ENCODE measurements at places on chromosomes 7 and 10.

DNA sequence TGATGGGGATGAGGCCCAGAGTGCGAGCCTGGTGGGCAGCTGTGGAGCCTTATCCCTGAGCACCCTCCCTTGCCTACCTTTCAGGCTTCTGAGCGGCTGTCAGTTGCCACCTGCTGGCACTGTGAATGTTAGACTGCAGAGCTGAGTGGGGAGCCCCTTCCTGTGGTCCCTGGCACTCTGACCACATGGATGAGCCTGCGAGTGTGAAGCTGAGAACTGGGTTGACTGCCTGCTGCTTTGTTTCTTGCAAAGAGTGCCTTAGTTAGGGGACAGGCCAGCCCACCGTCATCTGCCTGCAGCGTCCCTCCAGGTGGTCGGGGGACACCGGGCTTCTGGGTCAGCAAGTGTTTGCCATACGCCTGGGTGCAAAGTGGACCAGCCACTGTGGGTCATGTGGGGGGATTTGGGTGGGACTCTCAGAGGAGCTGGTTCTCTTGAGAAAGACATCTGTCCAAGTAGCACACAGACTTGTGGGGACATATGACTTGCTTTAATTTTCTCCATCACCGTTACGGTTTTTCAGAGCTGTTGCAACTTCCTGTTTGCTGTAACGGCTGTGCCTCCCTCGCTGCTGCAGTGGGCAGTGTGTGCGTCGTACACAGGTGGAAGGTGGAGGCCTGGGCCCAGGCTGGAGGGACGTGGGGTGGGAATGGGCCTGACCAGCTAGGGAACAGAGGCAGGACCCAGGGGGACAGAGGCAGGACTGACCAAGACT, 13.7 kb downstream of the INPP5A start:
- DNase-seq: no peak

DNA sequence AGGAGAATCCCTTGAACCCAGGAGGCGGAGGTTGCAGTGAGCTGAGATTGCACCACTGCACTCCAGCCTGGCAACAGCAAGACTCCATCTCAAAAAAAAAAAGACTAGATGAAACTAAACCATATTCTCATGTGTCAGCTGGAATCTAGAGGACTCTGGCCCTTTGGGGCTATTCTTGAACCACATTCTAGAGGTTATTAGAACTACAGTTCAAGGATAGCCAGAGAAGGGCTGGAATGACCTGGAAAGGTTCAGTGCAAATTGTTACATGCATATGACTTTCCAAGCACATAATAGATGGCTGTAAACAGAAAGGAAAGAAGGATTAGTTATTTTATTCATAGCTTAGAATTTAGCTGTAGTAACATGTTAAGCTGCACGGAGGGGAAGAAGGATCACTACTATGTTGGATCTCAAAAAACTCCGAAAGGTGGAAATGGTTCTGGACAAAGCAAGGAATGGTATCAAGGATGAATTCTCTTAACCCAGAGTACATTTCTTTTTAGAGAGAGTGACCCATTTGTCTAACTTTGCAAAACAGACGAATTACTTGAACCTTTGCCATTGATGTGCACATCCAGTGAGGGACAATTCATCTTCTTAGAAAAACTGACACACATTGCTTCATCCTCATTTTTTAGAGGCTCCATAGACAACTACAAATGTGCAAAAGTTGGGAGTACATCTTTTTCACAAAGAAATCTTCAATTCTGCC, 124.0 kb upstream of the SAMD8 start:
- DNase-seq: no peak

- DNase-seq: no peak
Measured at GRCh38 chr10:19801369-19801768, 14.9 kb upstream of the PLXDC2 start.

GRCh38 chr10:118669835-118670234, 74.4 kb upstream of the PRLHR start:
- DNase-seq: no peak

GRCh38 chr10:59607970-59608369, 101.7 kb downstream of the SLC16A9 start:
- no peak for DNase-seq

- no peak for DNase-seq
Measured at GRCh38 chr7:81851413-81851812, 81.6 kb upstream of the HGF start.

DNA sequence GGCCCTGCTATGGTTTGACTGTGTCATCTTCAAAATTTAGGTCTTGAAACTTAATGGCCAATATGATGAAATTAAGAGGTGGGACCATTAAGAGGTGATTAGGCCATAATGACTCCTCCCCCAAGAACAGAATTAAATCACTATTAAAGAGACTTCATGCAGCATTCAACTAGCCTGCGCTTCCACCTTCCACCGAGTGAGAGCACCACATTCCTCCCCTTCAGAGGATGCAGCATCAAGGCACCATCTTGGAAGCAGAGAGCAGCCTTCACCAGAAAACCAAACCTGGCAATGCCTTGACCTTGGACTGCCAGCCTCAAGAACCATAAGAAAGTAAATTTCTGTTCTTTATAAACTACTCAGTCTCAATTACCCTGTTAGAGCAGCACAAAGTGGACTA, 371.1 kb upstream of the NFE2L3 start:
- DNase-seq: no peak

GRCh38 chr7:20293336-20293735, 37.4 kb upstream of the ITGB8 start:
- no peak for DNase-seq

- no peak for DNase-seq
Measured at GRCh38 chr10:133285217-133285616, 8.5 kb upstream of the ADAM8 start.

DNA sequence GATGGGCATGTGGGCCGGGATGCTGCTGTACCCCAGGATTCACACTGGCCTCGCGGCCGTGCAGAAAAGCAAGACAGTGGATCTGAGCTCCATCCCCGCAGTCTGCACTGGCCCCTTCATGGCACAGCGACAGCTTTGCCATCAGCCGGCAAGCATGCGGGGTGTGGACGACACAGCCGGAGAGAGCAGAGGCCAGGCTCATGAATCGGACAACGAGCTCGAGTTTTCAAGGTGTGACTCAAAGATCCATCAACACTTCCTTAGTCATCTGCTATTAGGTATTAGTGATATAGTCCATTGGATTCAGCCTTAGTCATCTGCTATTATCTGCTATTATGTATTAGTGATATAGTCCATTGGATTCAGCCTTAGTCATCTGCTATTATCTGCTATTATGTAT, 254.7 kb downstream of the KLF6 start:
- DNase-seq: no peak

DNA sequence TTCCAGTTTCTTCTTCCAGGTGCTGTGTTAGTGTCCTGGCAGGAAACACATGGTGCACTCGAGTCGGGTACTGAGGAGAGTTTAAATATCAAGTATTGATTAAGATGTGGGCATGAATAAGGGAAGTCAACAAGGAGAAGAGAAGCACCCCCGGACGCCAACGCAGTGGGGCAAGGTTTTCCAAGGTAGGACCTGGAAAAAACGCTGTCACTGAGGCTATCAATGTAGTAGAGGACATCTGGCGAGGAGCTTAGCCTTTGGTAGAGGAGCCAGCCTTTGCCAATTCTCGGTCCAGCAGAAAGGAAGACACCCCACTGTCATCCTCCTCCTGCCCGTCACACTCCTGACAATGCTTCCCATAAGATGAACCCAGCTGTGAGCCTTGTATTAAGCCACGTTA, 159.6 kb downstream of the TEX36 start:
- no peak for DNase-seq

DNA sequence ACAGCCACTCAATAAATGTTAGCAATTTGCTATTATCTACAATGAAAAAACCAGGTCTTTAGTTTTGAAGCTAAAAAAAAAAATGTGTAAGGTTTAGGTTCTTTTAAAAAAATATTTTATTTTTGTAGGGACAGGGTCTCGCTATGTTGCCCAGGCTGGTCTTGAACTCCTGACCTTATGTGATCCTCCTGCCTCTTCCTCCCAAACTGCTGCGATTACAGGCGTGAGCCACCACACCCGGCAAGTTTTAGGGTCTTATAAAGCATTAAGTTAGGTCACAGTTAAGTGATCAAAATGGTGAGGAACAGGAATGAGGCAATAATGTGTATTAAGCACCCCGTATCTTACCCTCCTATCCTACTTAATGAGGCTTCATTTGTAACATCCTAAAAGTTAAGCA, 774 bp downstream of the SEM1 start:
- DNase-seq: no peak

GRCh38 chr7:99090771-99091542, 53.0 kb downstream of the SMURF1 start:
- no peak for DNase-seq

DNA sequence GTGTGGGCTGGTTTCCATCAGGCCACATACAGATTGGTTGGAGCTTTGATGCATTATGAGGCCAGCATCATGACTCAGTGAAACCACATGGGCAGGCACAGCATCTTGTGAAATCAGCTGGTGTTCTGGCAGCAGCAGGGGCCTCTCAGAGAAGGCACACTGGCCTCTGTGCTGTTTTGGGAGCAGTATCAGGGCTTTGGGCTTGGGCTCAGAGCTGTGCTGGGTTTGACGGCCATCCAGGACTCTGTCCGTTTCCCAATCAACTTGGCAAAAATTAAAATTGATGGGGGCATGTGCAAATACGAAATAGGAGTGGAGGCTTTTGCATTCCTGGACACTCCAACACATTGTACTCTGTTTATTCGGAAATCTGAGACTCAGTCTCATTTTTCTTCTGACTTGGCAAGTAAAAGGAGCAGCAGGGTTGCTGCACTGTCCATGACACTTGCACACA, 190.9 kb downstream of the BMPER start:
- DNase-seq: no peak

DNA sequence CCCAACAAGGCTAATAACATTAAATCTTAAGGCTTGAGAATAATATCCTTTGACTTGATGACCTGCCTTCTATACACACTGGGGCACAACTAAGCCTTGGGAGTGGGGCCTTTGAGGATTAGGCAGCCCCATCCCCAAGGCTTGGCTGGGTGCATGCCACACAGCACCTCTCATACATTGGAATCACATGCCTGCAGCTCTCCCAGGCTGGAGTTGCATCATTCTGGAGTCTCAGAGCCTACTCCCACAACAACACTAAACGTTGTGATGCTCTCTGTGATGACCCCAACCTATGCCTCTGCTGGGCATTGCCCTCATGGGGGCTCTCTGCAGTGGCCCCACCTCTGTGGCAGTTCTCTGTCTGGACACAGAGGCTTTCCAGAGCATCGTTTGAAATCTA, 31.9 kb upstream of the SGCE start:
- no peak for DNase-seq

DNA sequence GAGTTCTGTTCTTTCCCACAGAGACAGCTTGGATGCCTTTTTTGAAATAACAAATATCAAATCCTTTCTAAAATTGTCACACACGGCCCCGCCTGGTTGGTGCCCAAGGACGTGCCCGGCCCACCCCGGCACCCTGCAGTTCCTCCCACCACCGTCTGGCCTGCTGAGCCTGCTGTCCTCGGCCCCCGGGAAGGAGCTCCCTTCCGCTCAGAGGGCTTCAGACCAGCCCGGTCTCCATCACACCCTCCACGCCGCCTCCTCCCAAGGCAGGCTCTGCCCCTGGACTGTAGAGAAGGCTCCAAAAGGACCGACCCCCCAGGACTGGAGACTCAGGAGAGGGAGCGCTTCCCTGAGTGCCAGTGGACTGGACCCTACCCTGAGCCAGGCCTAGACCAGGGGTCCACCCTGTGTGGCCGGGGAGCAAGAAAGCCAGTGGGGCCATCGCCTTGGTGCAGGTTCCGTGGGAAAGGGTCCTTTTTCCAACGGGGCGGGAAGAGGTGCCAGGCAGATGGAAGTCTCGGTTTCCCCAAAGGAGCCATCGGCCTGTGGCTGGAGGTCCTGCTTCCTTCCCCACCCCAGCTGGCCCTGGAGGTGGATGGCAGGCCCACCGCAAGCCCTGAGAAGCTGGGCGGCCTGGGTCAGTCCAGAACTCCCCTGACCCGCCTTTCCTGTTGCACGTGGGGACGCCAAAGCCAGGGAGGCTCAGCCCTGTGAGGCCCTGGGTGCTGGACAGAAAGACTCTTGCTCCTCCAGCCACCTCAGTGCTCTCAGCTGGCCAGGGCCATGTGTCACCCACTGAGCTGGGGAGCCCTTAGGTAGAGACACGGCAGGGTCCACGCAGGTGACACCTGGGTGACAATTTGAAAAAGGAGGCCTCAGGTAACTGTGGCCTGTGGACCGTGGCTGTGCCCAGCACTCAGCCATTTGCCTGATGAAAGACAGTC, 69.8 kb downstream of the PWWP2B start:
- DNase-seq: no peak

GRCh38 chr10:129690248-129691070, 223.4 kb downstream of the MGMT start:
- DNase-seq: no peak

GRCh38 chr7:157762824-157763223, 426.0 kb downstream of the DNAJB6 start:
- DNase-seq: no peak

- no peak for DNase-seq
Measured at GRCh38 chr7:155323001-155323638, 25.4 kb downstream of the INSIG1 start.

- DNase-seq: no peak
Measured at GRCh38 chr7:75995996-75996395, 1.6 kb upstream of the TMEM120A start.

GRCh38 chr10:103668351-103669242, 175.1 kb downstream of the NEURL1 start:
- no peak for DNase-seq

GRCh38 chr7:88452646-88453045, 146.0 kb upstream of the STEAP4 start:
- no peak for DNase-seq

DNA sequence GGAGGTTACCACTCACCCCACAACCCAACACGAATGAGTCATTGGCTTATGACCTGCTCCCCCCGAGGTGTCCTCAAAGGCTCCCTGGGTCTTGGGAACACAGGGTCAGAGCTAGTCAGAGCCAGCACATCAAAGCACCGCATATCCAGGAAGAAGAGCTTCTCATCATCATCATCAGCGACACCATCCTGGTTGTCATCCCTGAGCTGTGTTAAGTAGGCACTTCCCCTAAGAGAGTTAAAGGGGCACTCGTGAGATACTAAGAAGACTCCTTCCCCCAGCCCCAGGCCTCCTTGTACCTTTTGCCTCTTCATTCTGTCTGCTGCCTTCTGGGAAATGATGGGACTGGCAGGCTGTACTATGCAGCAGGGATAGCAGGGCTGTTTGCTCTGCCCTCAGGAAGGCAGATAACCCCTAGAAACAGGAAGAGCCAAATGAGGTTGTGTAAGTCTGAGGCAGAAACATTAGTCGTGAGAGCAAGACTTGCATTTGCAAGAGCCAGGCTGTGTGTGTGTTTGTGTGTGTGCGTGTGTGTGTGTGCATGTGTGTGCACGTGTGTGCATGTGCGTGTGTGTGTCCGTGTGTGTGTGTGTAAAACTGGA, 11.1 kb upstream of the CPA1 start:
- no peak for DNase-seq

DNA sequence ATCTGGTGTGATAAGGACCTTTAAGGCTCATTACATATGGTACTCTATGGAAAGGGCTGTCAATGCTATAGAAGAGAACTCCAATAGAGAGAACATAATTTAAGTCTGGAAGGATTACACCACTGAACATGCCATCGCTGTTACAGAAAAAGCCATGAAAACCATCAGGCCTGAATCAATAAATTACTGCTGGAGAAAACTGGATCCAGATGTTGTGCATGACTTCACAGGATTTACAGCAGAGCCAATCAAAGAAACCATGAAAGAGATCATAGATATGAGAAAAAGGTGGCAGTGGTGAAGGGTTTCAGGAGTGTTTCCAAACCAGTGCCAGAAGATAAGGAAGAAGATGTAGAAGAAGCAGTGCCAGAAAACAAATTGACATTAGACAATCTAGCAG, 18.9 kb upstream of the GPR22 start:
- DNase-seq: no peak

- peak; percentile 82 for DNase-seq
Measured at GRCh38 chr10:73495226-73495883, 469 bp downstream of the PPP3CB start.

GRCh38 chr10:50398823-50399222, 147.5 kb upstream of the ASAH2 start:
- no peak for DNase-seq

Measured in stimulated activated CD8-positive, alpha-beta memory T cell treated with anti-CD3 and anti-CD28 coated beads, Interleukin-4, amount 100 ng/mL, for 24 hours (primary cell).